Esophagus mucosa (tissue), 1 donor: ENCODE measurements at places on chromosomes 6 and 20.

- ATAC-seq: peak; percentile 29
Measured at GRCh38 chr6:4806791-4807190, 30.6 kb downstream of the CDYL start.

GRCh38 chr6:9581155-9581554 lies 833.7 kb downstream of the TFAP2A start:
- no peak for ATAC-seq

DNA sequence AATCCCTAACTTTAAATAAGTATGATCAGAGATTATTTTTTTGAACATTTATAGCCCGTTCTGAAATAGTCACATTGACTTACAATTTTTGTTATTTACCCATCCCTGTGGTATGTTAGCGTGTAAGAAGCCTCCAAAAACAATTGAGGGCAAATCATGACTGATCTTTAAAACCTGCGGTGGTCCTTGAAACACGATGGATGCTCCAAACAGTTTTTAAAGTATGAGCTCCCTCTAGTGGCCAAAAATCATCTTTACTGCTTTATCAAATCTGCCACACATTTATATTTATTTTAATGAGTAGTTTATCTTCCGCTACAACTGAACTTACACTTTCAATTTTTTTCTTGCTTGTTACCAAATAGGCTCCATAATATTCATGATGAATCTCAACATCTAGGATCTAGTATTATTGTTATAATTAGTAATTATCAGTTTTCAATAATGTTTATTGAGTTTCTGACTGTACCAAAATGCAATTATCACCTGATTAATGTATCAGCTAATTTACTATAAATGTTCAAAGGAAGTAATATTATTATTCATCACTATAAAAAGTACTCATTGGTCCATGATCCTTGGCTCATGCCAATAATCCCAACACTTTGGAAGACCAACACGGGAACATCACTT lies 52.2 kb downstream of the MARCKS start:
- ATAC-seq: no peak

DNA sequence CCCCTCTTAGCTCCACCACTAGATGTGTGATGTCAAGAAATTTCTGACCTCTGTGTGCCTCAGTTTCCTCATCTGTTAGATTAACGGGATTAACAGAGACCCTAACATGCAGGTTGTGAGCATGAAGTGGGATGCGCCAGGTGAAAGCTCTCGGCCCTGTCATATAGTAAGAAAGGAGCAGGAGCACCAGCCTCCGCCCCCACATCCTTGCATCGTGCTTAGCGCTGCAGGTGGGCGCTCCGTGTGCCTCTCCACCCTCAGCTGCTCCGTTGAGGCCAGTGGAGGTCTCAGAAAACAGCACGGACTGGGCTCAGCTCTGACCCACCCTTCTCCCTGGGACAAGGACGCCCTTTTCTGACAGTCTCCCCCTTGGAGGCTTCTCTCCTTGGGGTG lies 63.4 kb downstream of the TCP11 start:
- no peak for ATAC-seq

- no peak for ATAC-seq
Measured at GRCh38 chr6:112909781-112910180, 562.7 kb downstream of the RFPL4B start.

GRCh38 chr6:134416418-134417154 lies 98.7 kb upstream of the SGK1 start:
- no peak for ATAC-seq

- ATAC-seq: peak; percentile 58
Measured at GRCh38 chr6:150981095-150981494, 115.6 kb downstream of the MTHFD1L start.

DNA sequence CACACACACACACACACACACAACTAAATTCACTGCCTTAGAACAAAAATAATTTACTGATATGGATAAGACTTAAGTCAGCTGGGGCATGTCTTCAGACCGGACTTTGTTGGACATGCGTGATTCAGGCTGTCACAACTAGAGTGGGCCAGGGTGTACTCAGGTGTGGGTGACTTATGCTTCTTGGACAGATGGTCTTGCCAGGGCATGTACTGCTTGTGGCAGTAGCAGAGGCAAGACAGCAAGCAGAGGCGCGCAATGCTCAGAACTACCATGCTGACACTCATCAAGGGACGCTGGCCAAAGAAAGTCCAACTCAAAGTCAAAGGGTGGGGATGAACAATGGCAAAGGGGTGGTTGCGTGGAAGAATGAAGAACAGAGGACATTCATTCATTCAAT lies 437.5 kb downstream of the CBLN4 start:
- no peak for ATAC-seq

DNA sequence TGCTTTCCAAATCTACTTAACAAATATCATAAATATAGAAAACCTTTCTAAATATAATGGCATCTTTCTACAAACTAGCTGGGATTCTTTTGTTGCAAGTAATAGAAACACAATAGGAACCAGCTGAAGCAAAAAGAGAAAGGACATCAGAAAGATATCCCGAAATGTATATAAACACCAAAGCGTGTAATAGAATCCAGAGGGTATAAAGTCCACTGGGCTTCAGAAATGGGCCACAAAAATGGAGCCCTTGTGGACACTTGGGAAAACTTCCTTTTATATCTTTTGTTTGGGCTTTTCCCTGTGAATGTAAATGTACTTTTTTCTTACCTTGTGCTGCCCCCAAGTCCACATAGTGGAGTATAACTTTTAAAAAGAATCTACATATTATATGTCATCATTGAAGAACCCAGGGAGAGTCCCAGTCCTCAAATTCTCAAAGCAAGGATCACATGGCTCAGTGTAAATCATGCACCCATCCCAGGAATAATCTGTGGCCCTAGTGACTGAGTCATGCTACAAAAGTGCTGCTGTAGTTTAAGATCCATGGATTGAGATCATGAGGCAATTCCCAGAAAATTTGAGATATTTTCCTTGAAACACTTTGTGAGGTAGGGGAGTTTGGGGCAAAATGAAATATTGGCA lies 457.0 kb downstream of the EPM2A start:
- ATAC-seq: no peak

GRCh38 chr6:106980926-106981325 lies 6.4 kb upstream of the CD24 start:
- ATAC-seq: no peak

DNA sequence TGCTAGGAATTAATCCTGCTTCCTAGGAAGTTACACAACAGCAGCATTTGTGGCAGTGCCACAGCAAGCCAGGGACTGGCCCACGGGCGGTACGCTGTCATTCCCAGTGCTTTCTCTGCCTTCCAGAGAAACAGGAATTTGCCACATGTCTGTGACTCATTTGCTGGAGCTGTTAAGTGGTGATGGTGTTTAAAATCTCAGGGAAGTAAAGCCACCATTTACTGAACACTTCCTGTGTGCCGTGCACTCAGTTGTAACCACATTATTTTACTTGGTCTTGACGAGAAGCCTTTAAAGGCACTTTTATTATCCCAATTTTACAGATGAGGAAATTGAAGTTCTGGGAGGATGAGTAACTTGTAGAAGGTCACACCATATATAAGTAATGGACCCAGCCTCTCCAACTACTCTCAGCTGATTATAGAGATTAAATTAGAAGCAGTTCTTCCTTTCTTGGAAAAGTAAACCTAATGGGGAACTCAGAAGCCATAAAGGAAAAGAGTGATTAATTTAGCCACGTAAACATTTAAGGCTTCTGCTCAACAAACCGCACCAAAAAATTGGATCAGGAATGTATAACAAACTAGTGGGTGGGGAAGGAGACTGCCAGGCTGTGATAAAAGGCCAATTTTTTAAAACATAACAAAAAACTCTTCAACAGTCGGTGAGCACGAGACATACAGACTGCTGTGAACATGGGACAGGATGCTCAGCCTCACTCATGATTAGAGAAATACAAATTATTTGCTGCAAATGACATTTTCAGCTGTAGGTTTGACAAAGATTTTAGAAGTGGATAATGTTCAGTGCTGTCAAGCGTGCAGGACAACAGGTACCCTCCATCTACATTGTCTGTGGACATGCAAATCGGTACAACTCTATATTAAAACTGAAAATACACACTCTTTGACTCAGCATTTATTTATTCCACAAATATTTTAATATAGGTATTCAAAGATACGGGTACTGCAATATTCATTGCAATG lies 311.2 kb downstream of the NRN1 start:
- ATAC-seq: peak; percentile 80

- peak; percentile 86 for ATAC-seq
Measured at GRCh38 chr20:23654000-23654399, 16.2 kb upstream of the CST3 start.

GRCh38 chr20:48926821-48927220 lies 5.3 kb downstream of the ARFGEF2 start:
- no peak for ATAC-seq

DNA sequence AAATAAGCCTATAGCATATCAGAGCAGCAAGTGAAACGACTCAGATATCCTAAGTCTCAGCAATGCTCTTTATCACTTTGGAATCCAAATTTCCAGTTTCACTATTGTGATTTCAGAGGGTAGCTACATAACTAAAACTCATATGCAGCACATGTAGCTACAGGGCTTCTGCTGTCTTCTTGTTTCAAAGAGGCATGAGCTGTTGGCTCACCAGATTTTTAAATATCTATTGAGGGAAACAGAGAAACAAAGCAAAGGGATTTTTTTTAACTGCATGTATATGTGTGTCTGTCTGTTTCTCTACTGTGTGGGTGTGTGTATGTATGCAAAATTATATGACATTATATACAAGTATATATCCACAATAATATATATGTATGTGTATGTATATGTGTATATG lies 258.4 kb downstream of the HDGFL1 start:
- ATAC-seq: no peak

DNA sequence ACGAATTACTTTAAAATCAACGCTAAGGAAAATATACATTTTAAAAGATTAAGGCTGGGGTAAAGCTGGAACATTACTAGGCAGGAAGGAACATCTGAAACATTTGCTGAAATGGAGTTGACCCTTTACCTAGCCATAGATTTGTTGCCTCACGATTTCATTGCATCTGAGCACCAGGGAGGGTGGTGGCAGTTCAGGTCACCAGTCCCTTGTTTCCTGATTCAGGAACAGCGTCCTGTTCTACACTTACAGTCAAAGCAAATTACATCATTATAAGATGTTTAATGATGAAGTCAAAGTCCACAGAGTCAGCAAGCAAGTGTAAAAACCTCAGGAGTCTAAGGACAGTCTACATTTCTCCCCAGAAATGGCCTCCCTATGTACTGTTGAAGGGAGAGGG lies 9.0 kb upstream of the MICA start:
- no peak for ATAC-seq

DNA sequence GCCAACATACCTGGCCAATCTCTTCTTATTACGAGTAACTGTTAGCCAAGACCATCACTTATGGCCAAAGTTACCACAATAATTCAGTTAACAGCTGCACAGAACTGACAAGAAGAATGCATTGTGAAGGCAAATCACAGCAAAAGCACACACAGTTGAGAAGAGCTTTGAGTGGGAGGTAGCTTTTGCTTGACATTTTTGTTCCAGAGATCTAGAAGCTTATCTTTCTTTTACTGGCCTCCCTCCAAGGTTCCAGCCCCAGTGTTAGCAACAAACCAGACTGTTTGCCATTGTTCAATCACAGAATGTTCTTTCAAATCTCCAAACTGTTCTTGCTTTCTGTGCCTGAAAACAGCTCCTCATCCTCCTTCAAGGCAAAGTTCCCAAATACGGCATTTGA lies 35.9 kb upstream of the IRAK1BP1 start:
- no peak for ATAC-seq

DNA sequence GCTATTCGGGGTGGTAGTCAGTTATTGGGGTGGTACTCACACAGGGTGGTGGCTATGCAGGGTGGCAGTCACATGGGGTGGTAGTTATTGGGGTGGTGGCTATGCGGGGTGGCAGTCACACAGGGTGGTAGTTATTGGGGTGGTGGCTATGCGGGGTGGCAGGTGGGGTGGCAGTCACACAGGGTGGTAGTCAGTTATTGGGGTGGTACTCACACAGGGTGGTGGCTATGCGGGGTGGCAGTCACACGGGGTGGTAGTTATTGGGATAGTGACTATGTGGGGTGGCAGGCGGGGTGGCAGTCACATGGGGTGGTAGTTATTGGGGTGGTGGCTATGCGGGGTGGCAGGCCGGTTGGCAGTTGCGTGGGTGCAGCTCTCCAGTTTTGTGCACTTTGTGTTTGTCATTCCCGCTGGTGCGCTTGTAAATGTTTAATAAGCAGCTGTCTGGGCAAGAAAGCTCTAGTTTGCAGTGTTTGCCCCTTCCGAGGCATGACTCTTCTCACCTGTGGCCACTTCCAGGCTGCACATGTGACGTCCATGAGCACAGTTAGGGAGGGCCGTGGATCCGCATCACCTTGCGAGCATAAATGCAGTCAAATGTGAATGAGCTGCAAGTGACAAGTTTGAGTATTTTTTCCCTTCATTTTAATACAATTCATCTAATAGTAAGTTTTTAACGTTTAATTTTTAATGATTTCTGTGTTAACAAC lies 219.0 kb upstream of the CST7 start:
- ATAC-seq: no peak

- no peak for ATAC-seq
Measured at GRCh38 chr20:59643615-59644061, 39.3 kb downstream of the PHACTR3 start.

GRCh38 chr6:14417377-14417776 lies 299.8 kb downstream of the CD83 start:
- ATAC-seq: peak; percentile 95

DNA sequence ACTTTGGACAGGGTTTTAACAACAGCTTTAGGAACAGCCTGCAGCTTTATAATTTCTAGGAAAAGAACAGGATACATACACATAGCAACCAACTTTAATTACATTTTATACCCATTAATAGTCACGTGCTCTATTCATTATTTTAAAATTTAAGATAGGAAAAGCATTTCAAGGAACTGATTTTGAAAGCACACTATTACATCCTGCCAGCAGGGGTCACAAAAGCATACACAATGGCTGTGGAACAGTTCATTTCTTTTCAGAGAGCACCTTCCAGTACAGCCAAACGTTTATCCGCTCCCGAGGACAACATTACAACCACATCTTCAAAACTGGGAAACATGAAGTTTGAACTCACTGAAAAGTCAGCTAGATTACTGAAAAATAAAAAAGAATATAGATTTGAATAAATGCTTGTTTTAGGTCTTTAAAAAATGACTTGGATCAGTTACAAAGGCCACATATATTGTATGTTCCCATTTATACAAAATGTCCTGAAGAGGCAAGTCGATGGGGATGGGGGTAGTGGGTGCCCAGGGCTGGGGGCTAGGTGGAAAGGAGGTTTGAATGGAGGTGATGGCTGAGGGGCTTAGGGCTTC lies 104.6 kb upstream of the EXOC2 start:
- ATAC-seq: peak; percentile 76

DNA sequence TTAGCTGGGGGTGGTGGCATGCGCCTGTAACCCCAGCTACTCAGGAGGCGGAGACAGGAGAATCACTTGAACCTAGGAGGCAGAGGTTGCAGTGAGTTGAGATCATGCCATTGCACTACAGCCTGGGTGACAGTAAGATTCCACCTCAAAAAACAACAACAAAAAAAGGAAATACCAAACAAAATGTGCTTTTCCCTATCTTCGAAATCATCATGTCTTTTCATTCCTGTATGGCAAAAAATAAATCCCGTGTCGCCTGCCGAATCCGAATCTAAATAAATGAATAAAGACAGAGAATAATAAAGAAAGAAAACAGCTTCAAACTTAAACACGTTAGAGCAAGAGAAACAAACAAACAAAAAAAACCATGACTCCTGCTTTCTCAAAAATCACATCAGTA lies 11.8 kb downstream of the B4GALT5 start:
- no peak for ATAC-seq

- no peak for ATAC-seq
Measured at GRCh38 chr6:16249971-16250370, 11.6 kb downstream of the GMPR start.
